Dermis blood vessel endothelial cell (primary cell): ENCODE measurements at places on chromosomes 2 and 18. TPM values are rescaled to one million over a fixed set of nuclear protein-coding genes. Genes with fewer than 3 reads are reported as not detected.

DNA sequence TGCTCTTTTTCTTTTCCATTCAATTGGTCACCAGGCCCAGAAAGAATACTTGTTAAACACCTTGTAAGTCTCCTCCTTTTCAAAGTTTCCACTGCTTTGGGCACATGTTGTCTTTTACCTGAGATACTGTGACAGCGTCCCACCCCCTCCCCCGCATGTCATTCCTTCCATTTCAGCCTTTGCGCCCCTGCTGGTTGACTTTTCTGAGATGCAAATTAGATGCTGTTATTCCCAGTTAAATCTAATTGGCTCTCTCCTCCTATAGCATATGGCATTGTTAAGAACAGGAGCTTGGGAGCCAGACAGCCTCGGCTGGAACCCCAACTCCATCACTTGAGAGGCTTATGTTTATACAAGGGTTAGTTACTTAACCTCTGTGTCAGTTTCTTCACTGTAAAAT lies 80.3 kb upstream of the GAREM1 start:
- DNase-seq, result no peak

DNA sequence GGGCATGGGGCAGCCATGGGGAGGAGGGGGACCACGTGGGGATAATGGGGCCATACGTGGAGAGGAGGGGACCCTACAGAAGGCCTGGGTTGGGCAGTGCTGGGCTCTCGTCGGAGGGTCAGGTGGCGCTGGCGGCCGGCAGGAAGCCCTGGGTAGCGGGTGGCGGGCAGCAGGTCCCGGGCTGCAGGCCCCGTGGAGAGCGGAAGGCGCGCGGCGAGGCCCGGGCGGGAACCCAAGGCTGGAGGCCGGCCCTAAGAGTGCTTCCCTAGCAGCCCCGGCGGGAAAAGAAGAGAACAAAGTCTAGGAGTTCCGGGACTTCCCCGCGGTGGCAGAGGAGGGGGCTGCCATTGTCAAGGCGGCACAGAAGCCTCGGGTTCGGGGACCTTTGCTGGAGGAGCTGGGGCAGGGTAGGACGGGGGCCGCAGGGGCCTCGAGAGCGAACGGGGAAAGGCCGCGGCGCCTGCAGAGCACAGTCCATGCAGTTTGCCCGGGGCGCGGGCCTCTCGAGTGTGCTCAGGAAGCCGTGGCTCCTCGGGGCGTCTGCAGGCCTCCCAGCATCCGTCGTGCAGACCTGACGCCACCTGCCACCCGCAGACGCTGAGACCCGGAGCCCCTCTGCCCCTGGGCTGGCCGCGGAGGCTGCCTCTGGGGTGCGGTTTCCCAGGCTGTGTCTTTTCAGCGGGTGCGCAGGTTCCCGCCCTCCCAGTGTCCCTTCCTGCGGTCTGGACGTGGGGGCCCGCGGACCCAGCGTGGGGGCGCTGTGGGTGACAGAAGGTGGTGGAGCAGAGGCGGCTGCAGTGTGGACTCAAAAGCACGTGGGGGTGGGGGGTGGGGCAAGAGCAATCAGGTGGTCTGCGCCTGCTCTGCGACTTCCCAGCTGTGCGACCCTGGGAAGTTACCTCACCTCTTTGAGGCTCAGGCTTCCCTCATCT lies 19.4 kb upstream of the NCL start:
- DNase-seq, result peak; percentile 60

GRCh38 chr2:44744961-44745892 lies 196.3 kb upstream of the SIX3 start:
- DNase-seq, result no peak

GRCh38 chr2:95113464-95113863 lies 8.1 kb downstream of the MRPS5 start:
- DNase-seq, result no peak

The ATP8B1 gene
- total RNA-seq, result 51.1 and 72.5 TPM in 2 replicates

GRCh38 chr2:84257831-84258230 lies 201.2 kb downstream of the SUCLG1 start:
- DNase-seq, result no peak

DNA sequence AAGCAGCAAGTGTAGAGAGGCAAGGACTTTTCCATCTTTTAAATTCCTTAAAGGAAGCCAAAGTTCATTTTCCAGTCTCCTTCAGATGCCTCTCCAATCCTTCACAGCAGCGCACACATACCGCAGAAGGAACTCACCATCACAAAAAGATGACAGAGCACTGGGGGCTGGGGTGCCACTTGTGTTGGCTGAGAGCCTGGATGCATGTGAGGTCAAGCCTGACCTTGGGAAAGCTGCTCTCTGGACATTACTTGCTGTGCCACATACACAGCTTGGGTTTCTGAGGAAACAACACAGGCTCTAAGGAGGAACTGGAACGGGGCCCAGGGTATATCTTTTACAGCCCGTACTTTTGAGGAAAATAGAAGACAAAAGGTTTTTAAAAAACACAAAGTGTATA lies 364.3 kb upstream of the MEX3C start:
- no peak for DNase-seq

GRCh38 chr2:228015741-228016140 lies 144.3 kb downstream of the DAW1 start:
- DNase-seq, result no peak

- no peak for DNase-seq
Measured at GRCh38 chr2:174177316-174177890, 70.9 kb downstream of the OLA1 start.

DNA sequence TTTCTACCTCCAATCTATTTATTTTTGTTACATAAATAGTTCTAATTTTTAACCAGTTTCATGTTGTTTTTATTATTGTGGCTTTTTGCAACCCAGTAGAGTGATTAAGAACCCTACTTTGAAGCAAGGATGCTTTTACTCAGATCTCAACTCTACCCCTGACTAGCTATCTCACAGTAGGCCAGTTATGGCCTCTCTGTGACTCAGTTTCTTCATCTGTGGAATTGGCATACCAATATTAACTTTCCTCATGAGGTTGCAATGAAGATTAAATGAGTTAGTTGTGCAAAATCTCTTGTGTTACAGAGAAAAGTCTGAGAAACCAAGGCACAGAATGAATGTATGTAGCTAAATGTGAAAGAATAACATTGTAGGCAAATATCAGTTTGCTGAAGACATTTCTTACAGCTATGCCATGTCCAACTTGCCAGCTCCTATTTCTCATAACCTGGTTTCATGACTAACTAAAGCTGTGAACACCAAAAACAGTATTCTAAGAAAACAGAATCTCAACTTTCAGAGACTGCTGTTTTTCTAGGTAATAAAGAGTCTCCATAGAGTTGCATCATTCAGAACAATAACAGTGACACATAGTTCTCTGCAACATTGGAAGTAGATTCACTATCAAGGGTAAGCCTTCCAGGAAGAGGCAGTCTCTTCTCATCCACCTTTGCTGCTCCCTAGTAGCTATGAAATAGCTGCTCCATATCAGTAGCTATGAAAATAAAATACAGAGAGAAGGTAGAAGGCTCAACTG lies 33.2 kb upstream of the CYTIP start:
- no peak for DNase-seq
